Bladder microvascular endothelial cell (primary cell): ENCODE measurements at places on chromosomes 5 and 9. TPM values are rescaled to one million over a fixed set of nuclear protein-coding genes. Genes with fewer than 3 reads are reported as not detected.

DIRAS2 gene
- 0.13 TPM in 1 of 2 replicates, not detected in the other for total RNA-seq

KIF27 gene
- 1.5 and 5.2 TPM in 2 replicates for total RNA-seq

ARHGEF39 gene
- total RNA-seq = 0.65 and 1.5 TPM in 2 replicates

SCGB3A2 gene
- not detected in 2 replicates for total RNA-seq

FCN2 gene
- total RNA-seq = not detected in 2 replicates

SLC31A2 gene
- total RNA-seq = 5.3 and 14.5 TPM in 2 replicates

TMEM141 gene
- 50.7 and 53.7 TPM in 2 replicates for total RNA-seq

SLC36A2 gene
- total RNA-seq = not detected in 2 replicates

FOXD4L6 gene
- 0.06 TPM in 1 of 2 replicates, not detected in the other for total RNA-seq

CCT5 gene
- total RNA-seq = 526 and 737 TPM in 2 replicates

SLC6A18 gene
- total RNA-seq = not detected in 2 replicates

CCDC183 gene
- 0.81 and 1.1 TPM in 2 replicates for total RNA-seq

MARCOL gene
- total RNA-seq = not detected in 2 replicates

HTR1A gene
- total RNA-seq = not detected in 2 replicates

CCNI2 gene
- under 0.01 and 0.06 TPM in 2 replicates for total RNA-seq

SMAD5 gene
- 23.3 and 39.6 TPM in 2 replicates for total RNA-seq

OBP2B gene
- total RNA-seq = not detected in 2 replicates

PAEP gene
- total RNA-seq = not detected in 2 replicates

IFNE gene
- 0.16 and 0.63 TPM in 2 replicates for total RNA-seq

IL9 gene
- not detected in 2 replicates for total RNA-seq

BHMT2 gene
- 0.16 and 1.3 TPM in 2 replicates for total RNA-seq

ADAMTSL2 gene
- total RNA-seq = under 0.01 TPM in 2 replicates

TAS2R1 gene
- not detected in 2 replicates for total RNA-seq

NEUROG1 gene
- not detected in 2 replicates for total RNA-seq

TSSK1B gene
- total RNA-seq = not detected in 2 replicates

CTXN3 gene
- not detected in 2 replicates for total RNA-seq

CYSRT1 gene
- total RNA-seq = 0.16 TPM in 1 of 2 replicates, not detected in the other

BARHL1 gene
- not detected in 2 replicates for total RNA-seq

FAXDC2 gene
- total RNA-seq = 2.8 and 15.9 TPM in 2 replicates

FBP1 gene
- total RNA-seq = 0.49 and 0.57 TPM in 2 replicates

SLC46A2 gene
- not detected in 2 replicates for total RNA-seq

PCDHB5 gene
- 0.32 and 3.6 TPM in 2 replicates for total RNA-seq

BNC2 gene
- total RNA-seq = 7.6 and 10.4 TPM in 2 replicates

FGD3 gene
- under 0.01 TPM in 1 of 2 replicates, not detected in the other for total RNA-seq

SNX24 gene
- total RNA-seq = 5.7 and 5.8 TPM in 2 replicates

LCN15 gene
- not detected in 2 replicates for total RNA-seq

GLDC gene
- total RNA-seq = 0.81 and 4.3 TPM in 2 replicates

CD74 gene
- total RNA-seq = 5.7 and 10.7 TPM in 2 replicates

QRFP gene
- total RNA-seq = not detected in 2 replicates

GGTA1 gene
- total RNA-seq = 0.16 and 2.5 TPM in 2 replicates

ANKRD20A1 gene
- 0.97 and 14.1 TPM in 2 replicates for total RNA-seq

PIP5K1B gene
- total RNA-seq = under 0.01 and 0.06 TPM in 2 replicates

HTR4 gene
- total RNA-seq = not detected in 2 replicates

MYO10 gene
- total RNA-seq = 80.8 and 114 TPM in 2 replicates

ORM2 gene
- total RNA-seq = not detected in 2 replicates

RALGPS1 gene
- 0.97 and 2.7 TPM in 2 replicates for total RNA-seq

TMEM267 gene
- 5.2 and 14.3 TPM in 2 replicates for total RNA-seq

CCDC180 gene
- total RNA-seq = 0.32 and 2.6 TPM in 2 replicates

PHYHD1 gene
- total RNA-seq = 0.44 and 0.65 TPM in 2 replicates

LRRC19 gene
- not detected in 2 replicates for total RNA-seq

UGT3A1 gene
- not detected in 2 replicates for total RNA-seq

CCL28 gene
- 0.81 and 2.0 TPM in 2 replicates for total RNA-seq

AQP7 gene
- total RNA-seq = 0.16 TPM in 1 of 2 replicates, not detected in the other

PCDHGA6 gene
- total RNA-seq = 1.5 and 4.1 TPM in 2 replicates

FOXD4L5 gene
- total RNA-seq = under 0.01 and 0.06 TPM in 2 replicates

MRNIP gene
- 3.9 and 13.8 TPM in 2 replicates for total RNA-seq

LCN2 gene
- total RNA-seq = not detected in 2 replicates

LHX3 gene
- not detected in 2 replicates for total RNA-seq

GALNT12 gene
- total RNA-seq = 0.13 and 0.32 TPM in 2 replicates
